Endothelial cell of umbilical vein (primary cell): ENCODE measurements at places on chromosomes 13 and 19. TPM values are rescaled to one million over a fixed set of nuclear protein-coding genes. Genes with fewer than 3 reads are reported as not detected.

Gene WDR87
- polyA plus RNA-seq, result under 0.01 TPM in 1 of 2 replicates, not detected in the other

Gene IGFL1
- polyA plus RNA-seq, result not detected in 2 replicates

Gene SIGLECL1
- polyA plus RNA-seq, result not detected in 2 replicates

Gene AP1M2
- 0.19 TPM in 1 of 2 replicates, not detected in the other for polyA plus RNA-seq

Gene SLC10A2
- not detected in 2 replicates for polyA plus RNA-seq

Gene SIGLEC14
- polyA plus RNA-seq, result 0.10 and 0.14 TPM in 2 replicates

Gene KLK8
- not detected in 2 replicates for polyA plus RNA-seq

Gene CIRBP
- polyA plus RNA-seq, result 267 and 439 TPM in 2 replicates

Gene TPTE2
- polyA plus RNA-seq, result not detected in 2 replicates

Gene SLC25A41
- 0.06 and 0.21 TPM in 2 replicates for polyA plus RNA-seq

Gene RNF113B
- not detected in 2 replicates for polyA plus RNA-seq

Gene MEIOSIN
- not detected in 2 replicates for polyA plus RNA-seq

Gene DMPK
- 36.6 and 45.2 TPM in 2 replicates for polyA plus RNA-seq

Gene CDX2
- not detected in 2 replicates for polyA plus RNA-seq

Gene IRS2
- polyA plus RNA-seq, result 1.6 TPM in 2 replicates

Gene SLC27A5
- polyA plus RNA-seq, result 12.1 and 16.0 TPM in 2 replicates

Gene NALCN
- polyA plus RNA-seq, result 2.2 and 3.3 TPM in 2 replicates

Gene NANOS3
- polyA plus RNA-seq, result 1.0 and 1.5 TPM in 2 replicates

Gene TECR
- 193 and 231 TPM in 2 replicates for polyA plus RNA-seq

Gene CGB2
- not detected in 2 replicates for polyA plus RNA-seq

Gene CEACAM7
- 0.03 TPM in 1 of 2 replicates, not detected in the other for polyA plus RNA-seq

Gene ZNF560
- 0.03 and 0.06 TPM in 2 replicates for polyA plus RNA-seq

Gene GARIN5A
- polyA plus RNA-seq, result 0.65 and 0.76 TPM in 2 replicates

Gene ZNF536
- polyA plus RNA-seq, result not detected in 2 replicates

Gene CCDC70
- not detected in 2 replicates for polyA plus RNA-seq
